ENCODE measurements at places on chromosomes 1 and 21.

- H3K27me3 ChIP-seq, result no peaks in the 10 kb centered on the region
- H3K4me1 ChIP-seq, result peaks cover 17% of the 10 kb centered on the region
- H3K36me3 ChIP-seq, result no peaks in the 10 kb centered on the region
Observed at GRCh38 chr1:27539901-27540861, 50.2 kb upstream of the WASF2 start.

GRCh38 chr1:45846931-45847330 is 43.5 kb downstream of the MAST2 start:
- peaks cover 7% of the 10 kb centered on the region for H3K36me3 ChIP-seq
- peaks cover 2% of the 10 kb centered on the region for H3K4me1 ChIP-seq
- no peaks in the 10 kb centered on the region for H3K27me3 ChIP-seq
- no peak for DNase-seq

GRCh38 chr21:39010629-39011404 is 172.4 kb downstream of the PSMG1 start:
- H3K27ac ChIP-seq, result no peak overlapping the region
- no peak overlapping the region for H3K4me3 ChIP-seq
- no peaks in the 10 kb centered on the region for H3K36me3 ChIP-seq

GRCh38 chr1:175221557-175222175 is 29.1 kb upstream of the KIAA0040 start:
- no peak for DNase-seq
- H3K27me3 ChIP-seq, result no peaks in the 10 kb centered on the region
- no peaks in the 10 kb centered on the region for H3K36me3 ChIP-seq

GRCh38 chr1:234600418-234601281 is 9.3 kb downstream of the IRF2BP2 start:
- H3K27me3 ChIP-seq, result no peaks in the 10 kb centered on the region
- H3K27ac ChIP-seq, result peak overlapping the region; percentile 74

DNA sequence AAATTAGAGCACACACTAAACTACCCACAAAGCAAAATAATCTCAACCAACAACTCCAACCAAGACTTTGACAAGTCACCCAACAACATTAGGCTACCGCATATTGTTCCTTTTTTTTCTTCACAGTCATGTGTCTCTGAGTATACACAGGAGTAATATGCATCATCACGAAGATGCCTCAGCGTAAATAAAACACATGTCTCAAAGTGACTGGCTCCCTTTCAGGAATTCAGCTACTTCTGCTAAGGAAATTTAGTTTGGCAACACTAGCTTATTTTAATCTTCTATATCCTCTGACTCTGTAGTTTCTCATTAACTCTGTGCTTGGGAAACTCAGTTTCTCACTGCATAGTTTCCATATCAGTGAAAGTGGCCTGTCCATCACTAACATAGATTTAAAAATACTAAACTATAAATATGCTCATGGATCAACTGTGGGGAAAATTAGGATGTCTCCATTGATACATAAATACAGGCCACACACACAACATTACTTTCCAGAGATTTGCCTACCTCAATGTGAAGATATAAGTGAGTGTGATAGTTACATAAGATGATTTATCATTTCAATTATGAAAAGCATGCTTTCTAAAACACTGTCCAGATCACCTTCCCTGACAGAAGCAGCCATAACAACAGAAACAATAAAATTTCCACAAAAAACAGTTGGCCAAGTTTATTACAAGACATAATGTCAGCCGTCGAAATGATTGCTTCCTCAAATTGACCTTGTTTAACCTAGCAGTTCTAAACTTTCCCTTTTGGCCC is 113.2 kb downstream of the PTGER3 start:
- H3K4me3 ChIP-seq, result no peak overlapping the region
- no peaks in the 10 kb centered on the region for H3K4me1 ChIP-seq
- DNase-seq, result no peak
- no peaks in the 10 kb centered on the region for H3K36me3 ChIP-seq
- H3K27ac ChIP-seq, result no peak overlapping the region

DNA sequence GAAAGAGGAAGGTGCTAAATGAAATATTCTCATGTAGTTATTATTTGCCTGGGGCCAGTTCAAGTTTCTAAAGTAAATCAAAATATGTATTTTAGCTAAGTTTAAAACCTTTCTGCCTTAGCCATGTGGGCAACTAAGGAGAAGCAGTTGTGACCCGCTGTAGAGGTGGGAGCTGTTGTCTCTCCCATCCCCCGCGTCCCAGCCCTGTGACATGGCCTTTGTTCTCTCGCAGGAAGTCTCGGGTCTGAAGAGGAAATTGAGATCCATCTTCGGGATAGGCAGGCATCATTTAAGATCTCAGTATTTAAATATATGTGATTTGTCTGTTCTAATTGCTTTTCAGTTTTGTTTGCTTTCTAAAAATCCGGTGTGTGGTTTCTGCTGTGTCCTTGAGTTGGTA is 121.5 kb downstream of the CAMTA1 start:
- H3K27ac ChIP-seq, result no peak overlapping the region
- H3K4me3 ChIP-seq, result no peak overlapping the region
- H3K27me3 ChIP-seq, result peaks cover 6% of the 10 kb centered on the region
- no peaks in the 10 kb centered on the region for H3K36me3 ChIP-seq

DNA sequence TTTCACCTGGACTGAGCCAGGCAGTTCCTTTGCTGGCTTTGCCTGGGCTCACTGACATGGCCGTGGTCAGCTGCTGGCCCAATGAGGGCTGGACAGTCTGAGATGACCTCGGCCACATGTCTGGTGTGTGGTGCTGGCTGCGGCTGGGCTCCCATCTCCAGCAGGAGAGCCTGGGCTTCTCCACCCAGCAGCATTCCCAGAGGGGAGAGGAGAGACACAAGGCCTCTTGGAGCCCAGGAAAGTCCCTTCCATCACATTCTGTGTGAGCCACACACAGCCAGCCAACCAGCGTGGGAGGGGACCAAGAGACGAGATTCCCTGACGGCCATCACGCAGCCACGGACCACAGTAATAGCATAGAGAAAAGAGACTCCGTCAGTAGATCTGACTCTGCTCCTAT is 21.1 kb upstream of the SUMO3 start:
- H3K27me3 ChIP-seq, result no peaks in the 10 kb centered on the region
- no peak for DNase-seq
- H3K4me1 ChIP-seq, result no peaks in the 10 kb centered on the region

DNA sequence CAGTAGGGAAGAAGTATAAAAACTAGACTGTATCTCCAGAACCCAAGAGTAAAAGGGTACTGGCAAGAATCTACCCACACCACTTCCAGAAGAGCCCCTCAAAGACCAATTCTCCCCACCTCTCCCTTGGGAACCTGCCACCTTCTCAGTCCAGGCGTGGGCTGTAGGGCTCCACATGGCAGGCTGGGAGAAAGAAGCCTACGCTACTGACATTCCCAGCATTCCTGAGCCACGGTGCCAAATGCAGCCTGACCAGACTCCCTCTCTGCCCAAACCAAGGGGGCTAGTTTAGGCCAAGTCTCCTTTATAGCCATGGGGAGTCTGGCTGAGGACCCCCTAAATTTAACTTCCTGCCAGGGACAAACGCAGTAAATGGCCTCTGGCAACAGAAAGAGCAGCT is 2.0 kb downstream of the UBE2Q1 start:
- DNase-seq, result no peak
- peak overlapping the region; percentile 96 for H3K27ac ChIP-seq
- peak overlapping the region; percentile 97 for H3K4me3 ChIP-seq
- no peaks in the 10 kb centered on the region for H3K27me3 ChIP-seq
- H3K36me3 ChIP-seq, result no peaks in the 10 kb centered on the region

- no peaks in the 10 kb centered on the region for H3K36me3 ChIP-seq
- no peak overlapping the region for H3K27ac ChIP-seq
- no peaks in the 10 kb centered on the region for H3K27me3 ChIP-seq
Observed at GRCh38 chr1:96355521-96355920, 366.1 kb upstream of the PTBP2 start.

DNA sequence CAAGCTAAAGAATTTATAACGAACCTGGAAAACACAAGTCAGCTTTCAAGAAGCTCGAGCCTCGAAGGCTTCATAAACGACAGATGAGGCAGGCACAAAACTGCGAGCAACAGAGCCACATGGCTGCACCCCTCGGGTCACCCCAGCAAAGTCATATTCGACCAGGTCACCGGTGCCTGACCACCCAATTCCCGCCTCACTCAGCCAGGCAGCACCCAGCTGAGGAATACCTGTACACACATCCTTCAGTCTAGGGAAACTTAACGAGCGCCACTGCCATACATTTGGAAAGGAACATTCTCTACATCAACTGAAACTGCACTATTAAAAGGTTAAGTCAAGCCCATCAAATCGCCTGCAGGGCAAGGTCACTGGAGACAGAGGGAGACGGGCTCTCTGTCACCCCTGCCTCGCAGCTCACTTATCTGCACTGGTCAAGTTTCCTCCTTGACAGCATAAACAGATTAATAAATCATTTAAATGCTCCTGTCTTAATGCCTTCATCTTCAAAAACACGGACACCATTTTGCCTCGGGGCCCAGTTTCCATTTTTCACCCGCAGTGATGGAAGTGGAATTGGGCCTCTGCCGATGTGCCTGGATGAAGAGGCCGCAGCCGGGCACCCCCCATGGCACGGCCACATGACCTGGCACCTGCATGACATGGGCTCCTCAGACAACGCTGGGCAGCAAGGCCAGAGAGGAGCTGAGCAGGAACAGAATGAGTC is 20.6 kb downstream of the NPHP4 start:
- H3K4me1 ChIP-seq, result no peaks in the 10 kb centered on the region
- no peak for DNase-seq
- no peaks in the 10 kb centered on the region for H3K36me3 ChIP-seq
- no peak overlapping the region for H3K4me3 ChIP-seq

- no peak overlapping the region for H3K27ac ChIP-seq
- peaks cover 6% of the 10 kb centered on the region for H3K27me3 ChIP-seq
- no peaks in the 10 kb centered on the region for H3K4me1 ChIP-seq
Observed at GRCh38 chr1:208756339-208756981, 512.3 kb upstream of the PLXNA2 start.

- H3K27me3 ChIP-seq, result peaks cover 7% of the 10 kb centered on the region
- H3K27ac ChIP-seq, result peak within 1 kb of the TSS; percentile 97
- peak within 1 kb of the TSS; percentile 96 for H3K4me3 ChIP-seq
- H3K36me3 ChIP-seq, result no peaks in the 10 kb centered on the region
- H3K4me1 ChIP-seq, result peaks cover 16% of the 10 kb centered on the region
Observed at GRCh38 chr1:200738327-200738948, at the start of gene CAMSAP2. Gene CAMSAP2, plus strand, starts transcription at chr1:200738893. Its CDS starts 935 bp downstream, at chr1:200739828.

DNA sequence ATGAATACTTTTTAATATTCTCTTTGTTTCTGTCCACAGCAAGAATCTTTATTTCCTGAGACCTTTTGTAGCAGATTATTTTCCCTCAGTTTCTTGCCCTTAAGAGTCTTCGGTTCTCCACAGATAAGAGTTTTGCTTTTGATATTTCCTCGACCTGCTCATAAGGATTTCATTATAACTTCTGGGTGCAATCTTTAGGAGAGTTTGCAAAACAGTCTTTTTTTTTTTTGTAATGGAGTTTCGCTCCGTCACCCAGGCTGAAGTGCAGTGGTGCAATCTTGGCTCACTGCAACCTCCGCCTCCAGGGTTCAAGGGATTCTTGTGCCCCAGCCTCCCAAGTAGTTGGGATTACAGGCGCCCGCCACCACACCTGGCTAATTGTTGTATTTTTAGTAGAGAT is 10.1 kb upstream of the UBE4B start:
- no peak overlapping the region for H3K27ac ChIP-seq
- H3K36me3 ChIP-seq, result no peaks in the 10 kb centered on the region
- no peak overlapping the region for H3K4me3 ChIP-seq
- no peak for DNase-seq
- peaks cover 2% of the 10 kb centered on the region for H3K27me3 ChIP-seq
- H3K4me1 ChIP-seq, result no peaks in the 10 kb centered on the region

DNA sequence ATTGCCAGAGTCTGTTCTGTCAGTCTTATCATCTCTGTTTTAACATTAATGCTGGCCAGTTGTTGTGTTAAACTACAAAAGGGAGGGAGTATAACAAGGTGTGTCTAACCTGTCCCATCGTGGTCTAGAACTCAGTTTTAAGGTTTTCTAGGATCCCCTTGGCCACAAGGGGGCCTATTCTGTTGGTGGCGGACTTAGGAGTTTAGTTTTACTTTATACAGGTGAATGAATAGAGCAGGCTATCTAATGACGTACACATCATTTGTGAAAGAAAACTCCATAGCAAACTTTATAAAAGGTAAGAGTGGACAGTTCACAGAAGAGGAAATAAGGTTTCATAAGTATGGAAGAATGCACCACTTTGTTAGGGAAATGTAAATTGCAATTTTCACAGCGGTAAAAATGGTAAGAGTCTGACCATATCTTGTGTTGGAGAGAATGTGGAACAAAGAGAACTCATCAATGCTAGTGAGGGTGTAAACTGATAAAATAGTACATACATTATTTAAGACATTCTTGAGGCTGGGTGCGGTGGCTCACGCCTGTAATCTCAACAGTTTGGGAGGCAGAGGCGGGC is 2.5 kb upstream of the ATF6 start:
- H3K27me3 ChIP-seq, result no peaks in the 10 kb centered on the region
- peaks cover 3% of the 10 kb centered on the region for H3K36me3 ChIP-seq
- peak overlapping the region; percentile 80 for H3K4me3 ChIP-seq
- peak overlapping the region; percentile 75 for H3K27ac ChIP-seq

- no peak overlapping the region for H3K27ac ChIP-seq
- peaks cover 68% of the 10 kb centered on the region for H3K27me3 ChIP-seq
- DNase-seq, result no peak
Observed at GRCh38 chr1:156887317-156887716, 6.2 kb upstream of the PEAR1 start.
